ENCODE measurements at places on chromosomes 12 and 14. TPM values are rescaled to one million over a fixed set of nuclear protein-coding genes. Genes with fewer than 3 reads are reported as not detected.

TROAP gene
- total RNA-seq, result 0.51 TPM

KRT6C gene
- not detected for total RNA-seq

PLA2G1B gene
- total RNA-seq, result not detected

ZC2HC1C gene
- 1.5 TPM for total RNA-seq

HOTAIR gene
- total RNA-seq, result not detected

PTCSC3 gene
- not detected for total RNA-seq

ZBTB42 gene
- total RNA-seq, result 2.8 TPM

KRT77 gene
- total RNA-seq, result not detected

AMDHD1 gene
- 0.33 TPM for total RNA-seq

ITGA7 gene
- 130 TPM for total RNA-seq

HELB gene
- 2.6 TPM for total RNA-seq

MFAP5 gene
- 9.0 TPM for total RNA-seq

P2RX7 gene
- total RNA-seq, result 16.7 TPM

PMEL gene
- total RNA-seq, result 0.26 TPM

TTC5 gene
- 22.0 TPM for total RNA-seq

PRKD1 gene
- total RNA-seq, result 15.9 TPM

FAM181A gene
- total RNA-seq, result not detected

PDE3A gene
- 0.26 TPM for total RNA-seq

KRT85 gene
- not detected for total RNA-seq

WNT1 gene
- total RNA-seq, result not detected

LGR5 gene
- total RNA-seq, result not detected

SLC5A8 gene
- total RNA-seq, result not detected

KLHL33 gene
- total RNA-seq, result 1.5 TPM

SLC6A15 gene
- total RNA-seq, result 0.99 TPM

LYZ gene
- 0.17 TPM for total RNA-seq

CCDC85C gene
- 9.6 TPM for total RNA-seq

PDZRN4 gene
- total RNA-seq, result not detected

ZNF705A gene
- total RNA-seq, result not detected

FBXO33 gene
- 18.5 TPM for total RNA-seq

GPRC5D gene
- not detected for total RNA-seq
